GM23338 (cell line): ENCODE measurements at places on chromosomes 12 and 14.
A peak's percentile ranks its signal among the peaks of the same experiment; 100 is the strongest.

GRCh38 chr14:67756496-67756895, 54.8 kb downstream of the RDH12 start:
- DNase-seq: no peak

DNA sequence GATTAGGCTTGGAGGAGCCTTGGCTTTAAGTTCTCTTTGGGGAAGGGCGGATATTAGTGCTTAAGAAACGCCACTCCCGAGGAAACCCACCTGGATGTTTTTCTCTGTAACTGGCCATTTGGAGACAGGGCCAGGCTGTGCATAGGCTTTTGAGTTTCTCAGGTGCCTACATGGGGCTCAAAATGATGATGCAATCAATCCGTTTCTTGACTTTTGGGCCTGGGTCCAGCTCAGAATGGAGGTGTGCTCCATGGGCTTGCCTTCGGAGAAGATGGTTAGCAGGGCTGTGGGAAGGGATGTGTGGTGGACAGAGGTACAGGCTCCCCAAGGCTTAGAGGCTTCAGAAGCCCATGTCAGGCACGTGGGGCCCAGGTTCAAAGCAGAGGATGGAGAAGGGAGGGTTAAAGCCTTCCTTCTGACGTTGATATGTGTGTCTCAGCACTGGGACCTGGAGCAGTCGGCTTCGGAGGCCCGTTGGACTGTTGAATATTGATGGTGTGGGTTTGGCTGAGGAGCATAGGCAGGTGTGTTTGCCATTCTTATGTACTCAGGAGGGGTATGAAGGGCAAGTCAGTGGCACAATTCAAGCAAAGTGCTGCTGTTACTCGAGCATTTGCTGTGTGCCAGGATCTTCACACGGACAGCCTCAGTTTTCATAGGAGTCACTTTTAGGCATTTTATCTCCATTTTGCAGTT, 82.8 kb downstream of the SLC25A47 start:
- DNase-seq: no peak

- no peak for DNase-seq
These were observed 12.6 kb upstream of the LGALS3 start for GRCh38 chr14:55116246-55117030.

DNA sequence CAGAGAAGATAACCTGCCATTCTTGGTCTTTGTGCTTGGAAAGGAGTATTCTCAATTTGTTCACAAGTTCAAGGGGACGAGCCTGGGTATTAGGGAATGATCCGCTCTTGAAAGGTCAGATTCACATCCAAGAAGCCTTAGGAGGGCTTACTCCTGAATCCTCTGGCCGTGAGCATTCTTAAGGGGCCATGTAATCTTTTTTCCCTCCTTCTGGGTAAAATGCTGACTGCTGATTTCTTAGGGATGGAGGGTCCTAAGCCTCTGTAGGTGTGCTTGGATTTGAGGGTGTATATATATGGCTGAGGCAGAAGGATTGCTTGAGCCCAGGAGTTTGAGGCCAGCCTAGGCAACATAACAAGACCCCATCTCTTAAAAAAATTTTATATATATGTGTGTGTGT, 149.1 kb downstream of the TSPAN9 start:
- no peak for DNase-seq

GRCh38 chr14:69008421-69008884, 29.4 kb upstream of the ACTN1 start:
- no peak for DNase-seq

GRCh38 chr14:67377916-67378315, 17.8 kb downstream of the EIF2S1 start:
- no peak for DNase-seq

DNA sequence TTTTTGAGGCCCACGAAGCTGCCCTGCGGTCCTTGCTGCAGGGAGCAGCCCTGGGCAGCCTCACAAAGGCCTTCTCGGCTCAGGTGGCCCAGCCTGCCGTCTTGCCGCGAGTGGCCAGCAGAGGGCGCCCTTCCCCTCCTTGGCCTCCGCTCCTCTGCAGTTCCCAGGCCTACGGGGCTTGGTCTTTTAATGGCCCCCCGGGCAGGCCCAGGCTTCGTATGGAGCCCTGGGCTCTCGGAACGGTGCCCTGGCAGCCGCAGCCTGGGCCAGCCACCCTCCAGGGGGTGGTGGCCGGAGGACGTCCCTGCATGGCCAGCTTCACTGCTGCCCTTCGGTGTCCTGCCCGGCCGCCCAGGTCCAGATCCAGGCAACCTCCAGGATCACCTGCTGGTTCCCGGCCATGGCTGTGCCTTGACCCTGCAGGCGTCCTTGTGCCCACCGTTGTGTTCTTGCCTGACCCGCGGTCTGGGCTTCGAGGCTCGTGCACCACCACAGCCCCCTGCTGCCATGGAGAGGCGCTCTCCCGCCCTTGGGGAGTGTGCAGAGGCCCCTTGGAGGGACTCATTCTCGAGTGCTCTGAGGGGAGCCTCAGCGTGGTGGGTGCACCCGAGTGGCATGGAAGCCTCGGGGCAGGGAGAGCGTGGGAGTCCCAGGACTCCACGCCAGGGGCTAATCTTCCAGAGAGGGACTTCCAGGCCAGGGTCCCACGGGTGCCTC, 9.4 kb downstream of the ASPG start:
- peak; percentile 80 for DNase-seq

DNA sequence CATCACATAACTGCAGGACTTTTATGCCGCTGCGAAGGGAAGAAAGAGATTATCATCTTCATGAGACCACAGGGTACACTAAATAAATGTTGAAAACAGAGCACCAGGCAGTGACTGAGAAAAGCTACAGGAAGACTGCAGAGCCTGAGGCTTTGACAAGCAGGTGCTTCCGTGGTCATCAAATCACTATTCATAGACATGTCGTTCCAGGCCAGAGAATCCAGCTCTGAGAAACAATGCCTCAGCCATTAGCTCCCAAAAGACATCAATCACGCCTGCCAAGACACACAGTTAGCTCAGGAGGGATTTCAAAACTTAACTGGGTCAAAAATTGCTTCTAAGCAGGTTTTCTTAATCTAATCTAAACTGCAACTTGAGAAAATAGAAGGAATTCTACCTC, 47.2 kb upstream of the GARIN6 start:
- no peak for DNase-seq

GRCh38 chr12:91379051-91379775, 196.6 kb upstream of the DCN start:
- no peak for DNase-seq

DNA sequence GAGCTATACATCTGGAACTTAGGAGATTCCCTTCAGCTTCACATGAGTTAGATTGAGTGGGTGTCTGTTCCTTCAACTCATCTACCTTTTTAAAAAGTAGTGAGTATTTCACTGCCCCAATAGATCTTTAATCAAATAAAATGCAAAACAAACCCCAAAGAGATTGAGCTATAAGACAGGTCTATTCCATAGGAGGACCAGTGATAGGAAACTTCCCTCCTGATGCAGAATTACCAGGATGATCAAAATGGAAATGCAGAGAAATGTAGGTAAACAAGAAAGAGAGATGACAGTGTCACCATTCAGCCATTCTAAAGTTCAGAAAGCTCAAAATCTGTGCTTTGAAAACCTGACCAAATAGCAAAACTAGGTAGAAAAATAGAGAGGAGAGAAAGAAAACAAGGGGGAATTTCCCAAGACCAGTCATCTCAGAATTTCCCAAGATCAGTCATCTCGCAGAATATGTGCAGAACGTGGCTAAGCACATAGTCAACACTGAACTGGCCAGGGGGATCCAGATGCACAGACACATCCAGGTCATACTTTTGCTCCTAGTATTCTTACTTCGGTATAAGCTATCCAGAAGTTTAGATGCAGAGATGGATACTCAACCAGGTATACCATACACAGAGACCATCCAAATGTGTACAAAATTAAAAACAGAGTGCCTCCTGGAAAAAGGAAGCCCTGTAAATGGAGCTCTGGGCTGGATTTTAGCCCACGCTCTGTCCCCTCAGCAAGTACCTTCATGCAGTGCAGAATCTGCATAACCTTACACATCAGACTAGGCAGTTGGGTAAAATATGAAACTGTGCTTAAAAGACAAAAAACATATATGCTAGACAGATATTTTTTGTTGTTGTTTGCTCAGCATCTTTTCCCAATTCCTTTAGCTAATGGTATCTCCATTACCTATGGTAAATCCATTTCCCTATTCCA, 27.4 kb downstream of the SLC41A2 start:
- DNase-seq: no peak

DNA sequence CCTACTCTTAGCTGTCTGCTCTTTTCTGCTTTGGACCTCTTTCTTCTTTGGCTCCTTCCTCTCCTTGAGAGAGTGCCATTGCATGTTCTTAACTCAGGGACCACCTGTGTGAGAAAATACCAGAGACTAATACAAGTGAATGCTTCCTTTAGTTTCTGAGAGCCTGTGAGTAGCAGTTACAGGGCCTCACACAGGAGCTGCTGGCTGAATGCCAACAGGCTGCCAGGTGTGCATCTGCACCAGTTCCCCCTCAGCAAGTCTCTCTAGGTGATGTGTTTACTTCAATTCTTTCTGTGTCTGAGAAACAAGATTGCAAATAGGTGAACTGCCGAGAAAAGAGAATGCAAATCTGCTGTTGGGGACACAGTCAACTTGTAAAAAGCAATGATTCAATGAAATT, 108.2 kb downstream of the STXBP6 start:
- DNase-seq: peak; percentile 33

- DNase-seq: no peak
These were observed 16.3 kb downstream of the ASB2 start for GRCh38 chr14:93960108-93960475.

DNA sequence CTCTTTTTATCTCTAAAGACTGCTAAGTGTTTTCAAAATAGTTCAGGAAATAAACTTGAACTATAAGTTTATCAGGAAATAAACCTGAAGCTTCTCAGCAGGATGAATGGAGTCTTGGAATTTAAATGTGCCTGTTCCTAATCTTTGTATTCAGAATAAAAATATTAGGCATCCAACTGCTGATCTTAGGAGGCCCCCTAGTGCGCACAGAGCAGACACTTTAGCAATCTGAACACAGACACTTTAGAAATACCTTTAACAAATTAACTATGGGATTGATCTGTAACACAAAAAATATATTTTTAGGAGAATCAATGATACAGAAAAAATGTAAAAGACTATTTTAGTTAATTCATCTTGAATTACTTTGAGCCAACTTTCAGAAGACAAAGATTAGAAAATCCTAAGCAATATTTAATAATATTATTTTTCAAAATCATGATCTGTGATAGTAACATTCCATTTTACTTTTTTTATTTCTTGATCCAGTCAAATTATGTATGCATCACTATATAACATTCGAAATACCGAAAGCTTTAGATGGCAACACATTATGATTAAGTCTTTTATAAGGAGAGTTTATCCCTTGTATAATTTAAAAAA, 80.9 kb downstream of the SLC41A2 start:
- peak; percentile 16 for DNase-seq

DNA sequence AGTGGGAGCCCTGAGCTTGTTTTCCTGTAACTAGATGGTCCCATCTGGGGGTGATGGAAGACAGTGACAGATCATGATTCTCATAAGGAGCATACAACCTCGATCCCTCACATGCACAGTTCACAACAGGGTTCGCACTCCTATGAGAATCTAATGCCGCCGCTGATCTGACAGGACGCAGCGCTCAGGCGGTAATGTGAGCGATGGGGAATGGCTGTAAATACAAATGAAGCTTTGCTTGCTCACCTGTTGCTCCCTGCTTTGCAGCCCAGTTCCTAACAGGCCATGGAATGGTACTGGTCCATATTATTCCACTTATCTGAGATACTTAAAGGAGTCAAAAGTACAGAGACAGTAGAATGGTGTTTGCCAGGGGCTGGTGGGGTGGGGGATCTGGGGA, 9.9 kb upstream of the CEP83 start:
- DNase-seq: no peak

DNA sequence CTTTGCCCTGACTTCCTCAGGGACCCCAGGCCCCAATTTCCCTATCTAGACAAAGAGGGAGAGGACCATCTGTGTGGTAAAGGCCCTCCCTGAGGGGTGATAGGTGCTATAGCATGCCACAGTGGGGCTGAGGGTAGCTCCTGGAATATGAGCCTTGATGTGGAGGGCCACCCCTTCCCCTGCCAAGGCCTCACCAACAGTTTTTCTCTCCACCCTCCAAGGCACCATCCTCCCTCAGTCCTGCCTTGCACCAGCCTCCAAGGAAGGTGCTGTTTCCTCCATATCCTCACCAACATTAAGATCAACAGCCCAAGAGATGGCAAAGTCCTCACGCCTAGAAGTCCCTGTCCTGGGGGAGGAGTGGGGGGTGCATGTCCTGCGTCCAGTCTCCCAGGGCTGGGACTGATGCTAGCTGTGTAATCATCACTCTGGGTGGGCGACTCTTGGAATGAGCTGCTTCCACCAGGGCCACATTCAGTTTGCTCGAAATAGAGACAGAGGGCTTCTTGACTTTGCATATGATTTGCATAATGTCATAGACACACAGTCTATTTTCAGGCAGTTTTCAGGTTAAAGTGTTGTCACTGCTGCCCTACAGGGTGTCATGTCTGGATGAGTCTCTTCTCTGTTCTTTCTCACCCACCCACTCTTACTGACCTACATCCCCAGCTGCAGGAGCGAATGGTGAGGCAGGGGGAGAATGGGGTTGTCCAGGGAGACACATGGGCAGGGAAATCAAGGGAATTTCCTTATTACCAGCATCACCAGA, 17.4 kb downstream of the ACVRL1 start:
- no peak for DNase-seq

- DNase-seq: peak; percentile 78
These were observed 37.9 kb downstream of the ISCA2 start for GRCh38 chr14:74531467-74531866.

DNA sequence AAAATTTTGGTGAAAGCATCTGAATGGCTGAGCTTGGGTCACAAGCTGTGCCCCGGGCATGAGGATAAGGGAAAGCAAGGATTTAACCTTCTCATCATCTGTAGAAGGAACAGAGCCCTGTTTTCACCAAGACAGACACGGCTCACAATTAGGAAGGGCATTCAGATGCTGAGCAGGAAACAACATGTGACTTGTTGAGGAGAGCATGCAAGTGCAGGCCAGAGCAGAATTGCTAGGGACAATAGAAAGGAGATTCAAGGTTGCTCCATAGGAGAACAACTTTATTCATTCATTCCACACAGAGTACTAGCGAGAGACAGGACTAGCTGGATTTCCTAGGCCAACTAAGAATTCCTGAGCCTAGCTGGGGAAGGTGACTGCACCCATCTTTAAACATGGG, 14.6 kb upstream of the RILPL1 start:
- no peak for DNase-seq
